ENCODE measurements at places on chromosomes 3 and 15. TPM values are rescaled to one million over a fixed set of nuclear protein-coding genes. Genes with fewer than 3 reads are reported as not detected.

- no peak for DNase-seq
Observed at GRCh38 chr3:112602217-112602838, 38.6 kb downstream of the CCDC80 start.

ZNF717 gene
- 4.4 TPM for total RNA-seq

- DNase-seq, result no peak
Observed at GRCh38 chr3:177262396-177262795, 65.1 kb upstream of the TBL1XR1 start.

PLIN1 gene
- total RNA-seq, result 0.04 TPM

- DNase-seq, result no peak
Observed at GRCh38 chr3:48859206-48859605, 11.5 kb upstream of the PRKAR2A start.

DNA sequence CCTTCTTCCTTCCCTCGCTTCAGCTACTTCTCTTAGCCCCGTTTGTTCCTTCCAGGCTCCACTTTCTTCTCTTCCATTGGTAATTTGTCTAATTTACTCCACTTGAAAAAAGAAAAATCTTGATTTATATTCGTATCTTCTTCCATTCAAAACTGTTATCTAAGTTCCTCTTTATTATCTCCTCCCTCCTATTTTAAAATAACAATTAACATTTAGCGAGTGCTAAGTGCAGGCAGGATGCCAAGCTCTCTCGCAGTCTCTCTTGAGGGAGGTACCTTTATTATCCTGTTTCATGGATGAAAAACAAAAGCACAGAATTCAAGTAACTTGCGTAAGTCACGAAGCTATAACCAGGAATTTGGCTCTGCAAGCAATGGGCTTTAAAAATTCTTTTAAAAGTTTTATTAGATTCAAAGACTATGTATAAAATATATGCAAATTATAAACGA lies 418.9 kb upstream of the NAALADL2 start:
- peak; percentile 46 for DNase-seq

GRCh38 chr3:13051066-13051465 lies 22.2 kb downstream of the IQSEC1 start:
- DNase-seq, result no peak

DNA sequence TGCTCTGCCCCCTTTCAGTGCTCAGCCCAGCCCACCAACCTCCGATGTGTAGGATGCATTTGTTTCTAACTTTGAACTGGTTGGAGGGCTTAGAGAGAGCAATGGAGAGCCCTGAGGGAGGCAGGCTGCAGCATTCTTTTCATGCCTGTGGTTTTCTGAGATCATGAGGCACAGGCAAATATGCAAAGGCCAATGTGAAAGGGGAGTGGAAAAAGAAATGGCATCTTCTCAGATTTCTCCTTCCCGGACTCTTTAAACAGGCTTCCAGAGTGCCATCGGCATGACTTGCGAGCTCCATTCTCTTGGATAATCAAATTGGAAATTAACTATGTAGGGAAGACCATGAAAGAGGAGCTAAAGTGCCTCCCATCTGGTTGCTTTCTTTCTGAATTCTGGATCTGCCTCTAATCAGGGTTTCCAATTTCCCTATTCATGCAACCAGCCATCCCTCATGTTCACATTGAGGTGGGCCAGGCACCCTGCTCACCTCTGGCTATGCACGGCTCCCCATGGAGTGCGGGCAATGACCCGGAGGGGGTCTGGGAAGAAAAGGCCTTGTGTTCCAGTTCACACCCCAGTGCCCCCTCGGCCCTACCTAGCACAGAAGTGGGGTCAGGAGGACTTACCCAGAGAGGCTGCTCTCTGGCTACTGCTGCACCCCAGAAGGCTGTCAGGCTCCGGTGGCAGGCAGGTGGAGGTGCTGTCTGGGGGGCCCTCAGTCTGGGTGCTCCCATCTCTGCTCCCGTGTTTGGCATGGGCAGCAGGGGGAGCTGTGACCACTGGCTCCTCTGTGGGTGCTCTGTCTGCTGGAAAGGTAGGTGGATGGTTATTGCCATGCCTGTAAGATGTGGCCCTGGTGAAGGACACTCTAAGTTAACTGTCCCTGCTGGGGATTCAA lies 16.1 kb downstream of the AMOTL2 start:
- peak; percentile 98 for DNase-seq

ILDR1 gene
- total RNA-seq, result not detected

GRCh38 chr3:113219605-113220300 lies 8.4 kb downstream of the BOC start:
- no peak for DNase-seq
